ENCODE measurements at places on chromosomes 16 and 17.

- no peak for DNase-seq
Measured at GRCh38 chr17:29728490-29728889, 105.8 kb upstream of the CORO6 start.

- DNase-seq: no peak
Measured at GRCh38 chr17:82267575-82268379, 5.7 kb downstream of the CSNK1D start.

DNA sequence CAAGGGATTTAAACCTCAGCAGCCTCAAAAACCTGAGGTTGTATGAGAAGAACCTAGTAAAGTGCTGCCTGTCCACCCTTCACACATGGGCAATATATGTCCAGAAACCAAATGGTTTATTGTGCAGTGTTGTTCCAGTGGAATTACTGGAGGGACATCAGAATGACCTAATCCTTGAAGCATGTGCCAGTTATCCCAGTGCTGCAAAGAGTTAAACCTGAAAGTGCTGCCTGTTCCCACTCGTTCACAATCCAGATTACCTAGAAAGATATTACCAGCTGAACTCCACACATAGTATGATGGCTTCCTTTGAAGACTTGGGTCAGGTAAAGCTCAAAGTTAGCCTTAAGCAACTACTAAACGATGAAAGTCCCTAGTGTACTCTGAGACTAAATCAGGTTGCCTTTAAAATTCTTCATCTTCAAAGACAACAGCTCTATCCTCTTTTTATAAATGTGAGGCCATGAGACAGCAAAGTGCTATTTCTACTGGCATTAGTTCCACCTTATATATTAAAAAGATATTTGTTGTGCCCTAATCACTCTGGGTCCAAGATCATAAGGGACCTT, 133.1 kb downstream of the SNX11 start:
- no peak for DNase-seq

- peak; percentile 7 for DNase-seq
Measured at GRCh38 chr17:78474614-78475146, 96.2 kb downstream of the PGS1 start.

- DNase-seq: no peak
Measured at GRCh38 chr17:2292100-2292499, 11.5 kb downstream of the SMG6 start.

- DNase-seq: no peak
Measured at GRCh38 chr16:57203451-57203850, 17.3 kb downstream of the RSPRY1 start.

DNA sequence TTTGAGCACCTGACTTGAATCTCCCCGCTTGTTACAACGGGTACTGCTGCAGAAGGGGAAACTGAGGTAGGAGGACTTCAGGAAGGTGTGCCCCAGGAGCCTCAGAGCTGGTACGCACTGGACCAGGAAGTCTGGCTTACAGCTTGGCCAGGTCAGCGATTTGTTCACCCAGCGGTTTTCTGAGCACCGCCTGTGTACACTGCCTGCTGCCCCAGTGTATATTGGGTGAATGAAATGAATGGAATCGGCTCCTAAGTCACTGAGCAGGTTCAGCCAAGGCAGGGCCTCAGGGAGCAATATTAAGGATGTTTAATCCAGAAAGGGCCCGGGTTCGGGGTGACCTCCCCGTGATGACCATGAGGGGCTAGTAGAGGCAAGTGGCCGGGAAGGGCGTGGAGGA, 164.0 kb upstream of the CIBAR2 start:
- no peak for DNase-seq

- DNase-seq: no peak
Measured at GRCh38 chr16:66335704-66336329, 30.7 kb upstream of the CDH5 start.

Data from activated T-cell treated with anti-CD3 and anti-CD28 coated beads for 24 hours (primary cell).